ENCODE measurements at places on chromosomes 16 and 17.

DNA sequence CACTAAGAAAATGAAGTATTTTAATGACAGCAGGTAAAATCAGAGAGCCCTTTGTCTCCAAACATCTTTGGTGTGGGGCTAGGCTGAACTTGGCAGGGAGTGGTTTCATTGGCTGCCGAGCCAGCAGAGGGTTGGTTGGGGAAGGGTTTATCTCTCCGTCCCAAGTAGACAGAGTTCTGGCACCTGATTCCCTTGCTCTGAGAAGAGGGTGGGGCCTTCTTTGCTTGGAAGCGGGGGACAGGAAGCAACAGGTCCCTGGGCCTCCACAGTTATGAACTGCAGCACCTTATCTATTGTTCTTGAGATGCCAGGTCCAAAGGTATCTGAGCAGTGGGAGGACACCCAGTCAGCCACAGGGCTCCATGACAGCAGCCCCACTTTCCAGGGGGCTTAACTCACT, 12.3 kb upstream of the CDH1 start:
- no peak for DNase-seq

DNA sequence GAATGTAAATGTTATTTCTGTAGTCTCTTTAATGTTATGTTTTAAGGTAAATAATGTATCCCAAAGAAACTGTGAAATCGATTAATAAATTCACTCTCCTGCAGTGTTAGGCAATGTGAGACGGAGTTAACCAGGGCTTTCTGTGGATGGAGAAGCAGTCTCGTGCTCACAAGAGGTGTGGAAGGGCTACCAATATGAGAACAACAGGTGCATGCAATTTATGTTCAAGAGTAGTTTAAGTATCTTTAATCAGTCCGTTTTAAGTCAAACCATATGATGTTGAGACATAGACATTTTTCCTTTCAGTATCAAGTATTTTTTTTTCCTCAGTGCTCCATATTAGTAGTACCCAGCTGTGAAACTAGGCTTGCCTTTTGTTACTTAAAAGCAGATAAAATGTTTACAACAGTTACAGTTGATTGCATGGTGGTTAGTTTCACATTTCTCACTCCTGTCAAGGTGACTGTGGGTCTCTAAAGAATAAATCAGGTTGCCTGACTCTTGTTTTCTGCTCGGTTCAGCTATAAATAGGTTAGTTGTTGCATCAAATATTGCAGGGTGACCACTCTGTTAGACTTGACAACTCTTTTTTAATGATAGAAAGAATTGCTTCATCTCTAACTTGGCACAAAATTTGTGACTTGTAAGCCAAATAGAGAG, 54.4 kb downstream of the COX10 start:
- no peak for DNase-seq

- peak; percentile 35 for DNase-seq
These were observed 102.2 kb downstream of the HIC1 start for GRCh38 chr17:2157081-2157480.

DNA sequence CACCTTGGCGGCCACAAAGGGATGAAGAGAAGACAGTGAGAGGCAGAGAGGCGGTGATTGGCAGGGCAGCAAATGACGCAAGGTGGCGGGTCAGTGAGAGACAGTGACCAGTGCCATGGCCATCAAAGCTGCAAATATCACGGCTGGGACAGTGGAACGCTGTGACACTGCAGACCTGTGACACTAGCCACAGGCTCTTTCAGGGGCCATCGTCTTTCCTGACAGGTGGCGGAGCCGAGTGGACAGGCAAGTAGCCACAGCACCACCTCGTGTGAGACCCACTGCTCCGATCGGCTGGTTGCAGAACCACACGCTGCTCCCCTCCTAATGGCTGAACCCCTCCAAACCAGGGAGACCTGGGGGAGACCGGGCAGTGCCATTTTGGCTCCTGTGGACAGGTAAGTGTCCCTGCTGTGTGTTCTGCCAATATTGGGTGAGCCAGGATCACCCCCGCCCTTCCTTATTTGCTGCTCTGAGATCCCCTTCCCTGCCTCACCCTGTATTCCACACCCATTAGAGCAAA, 7.9 kb upstream of the ZNF778 start:
- no peak for DNase-seq

GRCh38 chr16:69827524-69827923, 65.4 kb downstream of the WWP2 start:
- DNase-seq: no peak

- DNase-seq: peak; percentile 66
These were observed 17.6 kb downstream of the ABCC1 start for GRCh38 chr16:15966836-15967546.

DNA sequence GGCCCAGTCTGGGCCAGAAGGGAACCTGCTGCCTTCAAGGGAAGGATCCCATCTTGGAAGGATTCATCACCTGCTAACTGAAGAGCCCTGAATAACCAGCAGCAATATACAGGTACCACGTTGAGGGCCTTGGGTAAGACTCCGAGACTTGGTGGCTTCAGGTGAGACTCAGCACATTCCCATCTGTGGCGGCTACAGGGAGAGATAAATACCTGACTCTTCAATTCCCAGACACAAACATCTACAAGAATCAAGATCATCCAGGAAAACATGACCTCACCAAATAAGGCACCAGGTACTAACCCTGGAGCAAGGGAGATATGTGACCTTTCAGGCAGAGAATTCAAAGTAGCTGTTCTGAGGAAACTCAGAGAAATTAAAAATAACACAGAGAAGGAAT, 99.5 kb downstream of the DYNLRB2 start:
- DNase-seq: no peak

DNA sequence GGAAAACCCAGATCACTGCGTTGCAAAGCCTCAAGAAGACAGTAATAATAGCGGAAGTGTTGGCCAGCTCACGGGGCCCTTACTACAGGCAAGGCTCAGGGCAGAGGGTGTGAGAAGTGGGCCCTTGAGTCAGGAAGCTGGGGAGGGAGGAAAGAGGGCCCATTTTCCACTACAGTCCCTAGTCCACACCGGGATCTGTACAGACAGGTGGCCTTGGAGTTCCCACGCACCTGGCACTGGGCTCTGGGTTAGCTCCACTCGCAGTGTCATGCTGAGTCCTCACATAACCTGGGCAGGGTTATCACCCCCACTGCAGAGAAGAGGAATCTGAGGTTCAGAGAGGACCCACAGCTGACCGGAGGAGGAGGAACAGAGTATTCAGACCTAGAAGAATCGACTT, 16.8 kb upstream of the MTSS2 start:
- no peak for DNase-seq

Measured in myocyte (in vitro differentiated cells).